ENCODE measurements at places on chromosomes 1 and 21. TPM values are rescaled to one million over a fixed set of nuclear protein-coding genes. Genes with fewer than 3 reads are reported as not detected.

- H3K4me3 ChIP-seq = no peak overlapping the region
- H3K27ac ChIP-seq = no peak overlapping the region
- H3K4me1 ChIP-seq = peaks cover 12% of the 10 kb centered on the region
- no peaks in the 10 kb centered on the region for H3K36me3 ChIP-seq
- DNase-seq = no peak
- H3K27me3 ChIP-seq = no peaks in the 10 kb centered on the region
Observed at GRCh38 chr21:39180429-39181019, 2.7 kb downstream of the PSMG1 start.

DNA sequence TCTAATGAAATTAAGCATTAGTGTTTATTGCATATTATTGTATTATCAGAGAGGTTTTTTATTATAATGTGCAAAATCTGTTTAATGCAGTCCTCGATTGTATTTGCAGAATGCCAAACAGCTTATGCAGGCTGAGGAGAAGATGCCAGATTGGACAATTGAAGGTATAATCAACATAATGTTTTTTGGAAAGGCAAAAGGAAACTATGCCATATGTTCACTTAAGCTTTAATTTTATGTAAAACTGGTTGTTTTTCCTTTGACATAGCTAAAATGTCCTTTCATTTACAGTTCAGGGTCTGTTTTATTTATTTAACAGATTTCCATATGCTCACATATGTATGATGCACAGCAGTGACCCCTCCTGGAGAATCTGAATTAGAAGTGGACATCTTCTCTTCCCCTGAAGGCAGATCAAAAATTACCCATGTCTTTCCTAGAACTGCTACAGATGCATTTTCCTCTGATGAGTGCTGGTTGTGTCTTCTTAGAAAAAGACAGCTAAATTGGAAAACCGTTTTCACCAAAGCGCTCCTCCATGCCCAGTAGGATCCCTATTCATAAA is 143.5 kb upstream of the USH2A start:
- DNase-seq = no peak
- H3K36me3 ChIP-seq = no peaks in the 10 kb centered on the region
- no peaks in the 10 kb centered on the region for H3K4me1 ChIP-seq
- no peak overlapping the region for H3K27ac ChIP-seq
- H3K27me3 ChIP-seq = no peaks in the 10 kb centered on the region

- no peaks in the 10 kb centered on the region for H3K4me1 ChIP-seq
- no peaks in the 10 kb centered on the region for H3K36me3 ChIP-seq
- H3K4me3 ChIP-seq = no peak overlapping the region
- DNase-seq = no peak
- no peaks in the 10 kb centered on the region for H3K27me3 ChIP-seq
- H3K27ac ChIP-seq = no peak overlapping the region
Observed at GRCh38 chr1:232209357-232209756, 420.6 kb downstream of the SIPA1L2 start.

GRCh38 chr1:84434081-84434769 is 35.9 kb downstream of the DNASE2B start:
- H3K27ac ChIP-seq = no peak overlapping the region
- no peaks in the 10 kb centered on the region for H3K27me3 ChIP-seq
- no peak overlapping the region for H3K4me3 ChIP-seq
- no peak for DNase-seq
- H3K4me1 ChIP-seq = no peaks in the 10 kb centered on the region

DNA sequence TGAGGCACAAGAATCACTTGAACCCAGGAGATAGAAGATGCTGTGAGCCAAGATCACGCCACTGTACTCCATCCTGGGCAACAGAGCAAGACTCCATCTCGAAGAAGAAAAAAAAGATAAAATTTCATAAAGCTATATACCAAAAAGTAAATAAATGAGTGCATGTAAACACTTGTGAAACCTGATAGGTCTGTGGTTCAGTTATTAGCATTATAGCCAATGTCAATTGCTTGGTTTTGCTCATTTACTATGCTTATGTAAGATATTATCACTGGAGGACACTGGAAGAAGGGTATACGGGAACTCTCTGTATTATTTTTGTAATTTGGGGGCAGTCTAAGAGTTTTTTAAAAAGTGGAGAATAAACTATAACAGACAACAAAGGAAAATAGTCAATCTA is 17.7 kb upstream of the TAL1 start:
- DNase-seq = no peak
- no peak overlapping the region for H3K4me3 ChIP-seq
- H3K27ac ChIP-seq = no peak overlapping the region
- no peaks in the 10 kb centered on the region for H3K36me3 ChIP-seq
- H3K27me3 ChIP-seq = no peaks in the 10 kb centered on the region

Gene ITPKB
- 23.0 TPM for total RNA-seq

Gene FALEC
- total RNA-seq = not detected

Gene CD2
- total RNA-seq = 1.9 TPM

Gene OR2T33
- total RNA-seq = 0.75 TPM

Gene PAPPA2
- 2.7 TPM for total RNA-seq

Measured in thyroid gland (tissue), 4 donors.